ENCODE measurements at places on chromosomes 1 and 21.
A peak's percentile ranks its signal among the peaks of the same experiment; 100 is the strongest.

GRCh38 chr21:41954654-41955499 is 1.1 kb upstream of the C2CD2 start:
- H3K36me3 ChIP-seq = no peaks in the 10 kb centered on the region
- peaks cover 16% of the 10 kb centered on the region for H3K27me3 ChIP-seq
- no peak overlapping the region for H3K27ac ChIP-seq
- H3K4me1 ChIP-seq = peaks cover 17% of the 10 kb centered on the region
- DNase-seq = no peak

DNA sequence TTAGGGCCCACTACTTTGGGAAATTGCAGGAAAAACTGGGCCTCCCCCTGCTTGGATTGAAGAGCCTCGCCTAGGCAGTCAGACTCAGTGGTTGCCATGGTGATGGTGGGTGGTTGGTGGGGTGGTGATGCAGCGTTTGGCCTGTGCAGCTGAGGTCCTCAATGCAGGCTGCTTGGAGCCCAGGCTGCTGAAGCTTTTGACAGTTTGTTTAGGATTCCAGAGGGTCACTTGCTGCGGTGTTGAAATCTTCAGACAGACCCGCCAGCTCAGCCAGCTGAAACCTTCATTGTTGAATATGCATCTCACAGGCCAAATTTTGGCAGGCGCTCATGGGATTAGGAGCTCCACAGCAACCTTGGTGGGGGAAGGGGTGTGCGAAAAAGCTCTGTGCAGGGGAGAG is 67.9 kb downstream of the CACNA1E start:
- no peak overlapping the region for H3K27ac ChIP-seq
- H3K4me1 ChIP-seq = no peaks in the 10 kb centered on the region
- no peak overlapping the region for H3K4me3 ChIP-seq
- no peaks in the 10 kb centered on the region for H3K27me3 ChIP-seq
- no peaks in the 10 kb centered on the region for H3K36me3 ChIP-seq

- H3K36me3 ChIP-seq = no peaks in the 10 kb centered on the region
- peaks cover 4% of the 10 kb centered on the region for H3K4me1 ChIP-seq
- no peak for DNase-seq
- H3K27ac ChIP-seq = no peak overlapping the region
- no peak overlapping the region for H3K4me3 ChIP-seq
Measured at GRCh38 chr1:200414657-200415056, 4.8 kb upstream of the ZNF281 start.

- H3K4me1 ChIP-seq = no peaks in the 10 kb centered on the region
- peak; percentile 34 for DNase-seq
- no peaks in the 10 kb centered on the region for H3K36me3 ChIP-seq
Measured at GRCh38 chr21:14736162-14736561, 190.0 kb upstream of the SAMSN1 start.

- peaks cover 31% of the 10 kb centered on the region for H3K27me3 ChIP-seq
- DNase-seq = peak; percentile 76
- H3K27ac ChIP-seq = peak overlapping the region; percentile 30
- H3K4me3 ChIP-seq = no peak overlapping the region
- H3K4me1 ChIP-seq = peaks cover 7% of the 10 kb centered on the region
Measured at GRCh38 chr1:65001231-65001792, 35.0 kb upstream of the JAK1 start.

- H3K36me3 ChIP-seq = peaks cover 18% of the 10 kb centered on the region
- peaks cover 51% of the 10 kb centered on the region for H3K4me1 ChIP-seq
- peak overlapping the region; percentile 88 for H3K4me3 ChIP-seq
- H3K27ac ChIP-seq = peak overlapping the region; percentile 97
- DNase-seq = no peak
- no peaks in the 10 kb centered on the region for H3K27me3 ChIP-seq
Measured at GRCh38 chr1:160710517-160711252, 937 bp downstream of the CD48 start.

GRCh38 chr21:16279731-16280581 is 550.2 kb downstream of the USP25 start:
- no peaks in the 10 kb centered on the region for H3K4me1 ChIP-seq
- no peaks in the 10 kb centered on the region for H3K27me3 ChIP-seq
- no peaks in the 10 kb centered on the region for H3K36me3 ChIP-seq

DNA sequence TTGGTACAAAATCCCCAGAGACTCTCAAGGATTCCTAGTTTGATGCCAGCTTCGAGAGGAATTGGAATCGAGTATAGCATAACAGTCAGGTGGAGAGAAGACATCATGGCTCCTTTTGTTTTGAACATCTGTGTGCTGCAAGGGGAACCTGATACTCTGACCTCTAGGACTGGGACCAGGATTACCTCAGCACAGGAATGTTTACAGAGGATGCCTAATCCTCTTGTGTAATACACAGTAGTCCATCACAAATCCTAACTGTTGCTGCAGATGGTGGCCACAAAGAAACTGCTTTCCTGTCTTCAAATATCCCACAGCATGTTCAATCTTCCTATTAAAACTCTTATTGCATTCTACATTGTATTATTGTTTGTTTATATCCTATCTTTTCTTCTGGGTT is 111.8 kb upstream of the PRMT6 start:
- H3K27me3 ChIP-seq = no peaks in the 10 kb centered on the region
- no peaks in the 10 kb centered on the region for H3K4me1 ChIP-seq
- H3K36me3 ChIP-seq = no peaks in the 10 kb centered on the region
- no peak overlapping the region for H3K27ac ChIP-seq
- no peak for DNase-seq

GRCh38 chr1:7331926-7332535 is 439.1 kb upstream of the VAMP3 start:
- no peak for DNase-seq
- H3K4me1 ChIP-seq = no peaks in the 10 kb centered on the region
- H3K27ac ChIP-seq = no peak overlapping the region
- no peak overlapping the region for H3K4me3 ChIP-seq
- no peaks in the 10 kb centered on the region for H3K27me3 ChIP-seq
- H3K36me3 ChIP-seq = no peaks in the 10 kb centered on the region

DNA sequence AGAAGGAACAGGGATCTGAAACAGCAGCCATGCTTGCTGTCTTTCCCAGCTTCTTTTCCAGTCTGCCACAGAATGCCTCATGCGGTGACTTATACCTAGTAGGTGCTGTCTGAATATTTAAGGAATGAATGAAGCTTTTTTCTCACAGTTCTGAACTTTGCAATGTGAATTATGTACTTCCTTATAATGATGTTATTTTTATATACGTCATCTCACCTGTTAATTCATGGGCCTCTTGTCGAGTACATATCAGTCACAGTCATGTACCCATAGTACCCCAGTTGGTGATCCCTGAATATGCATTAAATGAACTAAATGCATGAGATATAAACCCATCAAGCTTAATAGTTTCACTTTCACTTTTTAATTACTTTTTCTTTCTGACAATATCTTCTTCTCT is 132.7 kb downstream of the NTNG1 start:
- no peak overlapping the region for H3K4me3 ChIP-seq
- no peaks in the 10 kb centered on the region for H3K4me1 ChIP-seq
- H3K27ac ChIP-seq = no peak overlapping the region
